ENCODE measurements at places on chromosomes 1 and 21.

DNA sequence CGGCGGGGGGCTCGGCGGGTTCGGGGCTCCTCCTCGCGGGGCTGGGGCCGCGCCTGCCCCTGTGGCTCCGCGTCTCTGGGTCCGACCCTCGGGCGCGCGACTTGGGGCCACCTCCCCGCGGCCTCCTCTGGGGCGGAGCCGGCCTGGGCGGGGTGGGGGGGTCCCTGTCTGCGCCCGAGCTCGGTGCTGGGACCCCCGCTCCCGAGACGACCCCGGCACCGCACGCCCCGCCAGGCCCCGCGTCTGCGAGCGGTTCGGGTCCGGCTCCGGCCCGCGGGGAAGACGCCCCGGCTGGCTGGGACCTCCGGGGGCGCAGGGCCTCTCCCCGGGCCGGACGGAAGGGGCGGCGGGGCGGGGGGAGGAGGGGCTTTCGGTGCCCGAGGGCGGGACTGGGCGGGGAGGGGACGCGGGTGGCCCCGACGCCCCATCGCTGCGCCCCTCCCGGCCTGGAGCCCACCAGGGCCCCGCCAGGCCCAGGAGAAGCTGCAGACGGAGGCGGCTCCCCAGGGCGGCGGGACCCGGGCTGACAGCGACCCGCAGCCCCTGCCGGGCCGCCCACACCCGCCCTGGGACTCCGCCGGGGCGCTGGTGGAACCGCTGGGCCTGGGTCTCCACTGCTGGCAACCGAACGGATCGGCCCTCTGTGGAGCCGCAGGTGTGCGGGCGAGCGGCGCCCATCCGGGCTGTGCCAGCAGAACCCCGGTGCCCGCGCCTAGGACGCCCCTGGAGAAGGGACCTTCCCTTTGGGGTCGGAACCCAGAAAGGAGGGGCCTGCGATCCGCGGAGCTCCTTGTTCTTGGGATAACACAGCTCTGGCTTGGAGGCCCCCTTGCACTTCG is 610 bp downstream of the COL6A2 start:
- no peak for DNase-seq

GRCh38 chr1:119008483-119009311 is 20.6 kb upstream of the TBX15 start:
- no peak for DNase-seq

GRCh38 chr1:41361495-41362356 is 492 bp downstream of the FOXO6 start:
- no peak for DNase-seq

DNA sequence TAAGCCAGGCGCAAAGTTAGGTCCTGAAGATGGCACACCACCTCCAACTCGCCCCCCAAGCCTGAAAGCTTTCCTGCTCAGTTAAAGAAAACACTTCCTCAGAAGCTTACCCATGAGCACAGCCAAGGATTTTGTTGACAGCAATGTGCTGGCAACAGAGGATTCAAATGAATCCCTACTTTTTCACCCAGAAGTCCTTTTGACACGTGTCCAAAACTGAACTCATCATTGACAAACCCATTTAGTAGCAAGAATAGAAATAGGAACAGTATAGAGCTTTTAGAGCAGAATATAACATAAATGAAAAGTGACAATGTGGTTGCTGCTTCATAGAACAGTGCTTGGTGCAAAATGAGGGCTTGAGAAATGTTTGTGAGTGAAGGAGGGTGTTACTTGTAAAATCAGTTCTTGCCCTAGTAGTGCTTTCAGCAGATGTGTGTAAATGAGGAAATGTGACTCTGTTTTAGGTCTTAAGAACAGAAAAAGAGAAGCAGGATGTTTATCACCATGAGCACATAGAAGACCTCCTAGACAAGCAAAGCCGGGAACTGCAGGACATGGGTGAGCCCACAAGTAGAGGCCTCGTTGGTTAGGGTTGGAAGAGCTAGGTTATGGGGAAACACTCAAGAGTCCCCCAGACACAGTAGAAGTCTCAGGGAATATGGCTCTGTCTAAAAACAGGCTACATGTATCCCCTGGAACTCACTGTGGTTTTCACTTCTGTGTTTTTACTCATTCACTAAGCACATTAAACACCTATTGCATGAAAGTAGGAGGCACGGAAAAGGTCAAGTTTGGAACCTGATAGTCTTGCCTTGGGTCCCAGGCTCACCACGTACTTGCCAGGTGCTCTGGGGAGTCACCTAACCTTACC is 48.6 kb upstream of the TMEM125 start:
- no peak for DNase-seq
